M059J (cell line): ENCODE measurements at places on chromosomes 13 and 19.

- DNase-seq: no peak
Measured at GRCh38 chr13:39419876-39420275, 183.1 kb downstream of the LHFPL6 start.

DNA sequence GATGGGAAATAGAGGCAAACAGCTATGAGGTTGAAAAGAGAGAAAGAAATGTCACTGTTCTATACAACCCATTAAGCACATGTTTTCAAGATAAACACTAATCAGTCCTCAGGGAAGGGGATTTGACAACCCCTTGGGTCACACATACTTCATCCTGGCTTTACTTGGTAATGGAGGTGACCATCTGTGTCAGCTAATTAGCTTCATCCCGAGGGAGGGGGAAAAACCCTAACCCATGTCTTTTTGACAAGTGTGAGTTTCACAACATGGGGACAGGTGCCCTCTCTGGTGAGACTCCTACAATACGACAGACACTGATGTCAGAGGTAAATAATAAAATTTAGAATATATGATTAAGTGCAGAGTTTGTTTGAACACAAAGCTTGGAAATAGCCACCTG, 43.1 kb downstream of the ZNF611 start:
- no peak for DNase-seq

GRCh38 chr13:46982856-46983582, 86.2 kb upstream of the HTR2A start:
- DNase-seq: no peak

- no peak for DNase-seq
Measured at GRCh38 chr19:51129716-51130115, 5.0 kb downstream of the SIGLEC9 start.

GRCh38 chr13:50484472-50485113, 358.9 kb downstream of the DLEU7 start:
- DNase-seq: no peak

DNA sequence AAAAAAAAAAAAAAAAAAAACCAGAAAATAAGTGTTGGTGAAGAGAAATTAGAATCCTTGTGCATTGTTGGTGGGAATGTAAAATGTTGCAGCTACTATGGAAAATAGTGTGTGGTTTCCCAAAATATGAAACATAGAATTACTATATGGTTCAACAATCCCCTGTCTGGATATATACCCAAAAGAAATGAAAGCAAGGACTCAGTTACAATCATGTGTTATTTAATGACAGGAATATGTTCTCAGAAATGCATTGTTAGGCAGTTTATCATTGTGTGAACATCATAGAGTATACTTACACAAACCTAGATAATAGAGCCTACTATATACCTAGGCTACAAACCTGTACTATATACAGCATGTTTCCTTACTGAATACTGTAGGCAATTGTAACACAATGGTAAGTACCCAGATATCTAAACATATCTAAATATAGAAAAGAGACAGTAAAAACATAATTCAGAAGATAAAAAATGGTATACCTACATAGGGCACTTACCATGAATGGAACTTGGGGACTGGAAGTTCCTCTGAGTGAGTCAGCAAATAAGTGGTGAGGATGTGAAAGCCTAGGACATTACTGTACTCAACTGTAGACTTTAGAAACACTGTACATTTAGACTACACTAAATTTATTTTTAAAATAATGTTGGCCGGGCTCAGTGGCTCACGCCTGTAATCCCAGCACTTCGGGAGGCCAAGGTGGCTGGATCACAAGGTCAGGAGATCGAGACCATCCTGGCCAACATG, 25.7 kb upstream of the SLC7A1 start:
- peak; percentile 67 for DNase-seq

DNA sequence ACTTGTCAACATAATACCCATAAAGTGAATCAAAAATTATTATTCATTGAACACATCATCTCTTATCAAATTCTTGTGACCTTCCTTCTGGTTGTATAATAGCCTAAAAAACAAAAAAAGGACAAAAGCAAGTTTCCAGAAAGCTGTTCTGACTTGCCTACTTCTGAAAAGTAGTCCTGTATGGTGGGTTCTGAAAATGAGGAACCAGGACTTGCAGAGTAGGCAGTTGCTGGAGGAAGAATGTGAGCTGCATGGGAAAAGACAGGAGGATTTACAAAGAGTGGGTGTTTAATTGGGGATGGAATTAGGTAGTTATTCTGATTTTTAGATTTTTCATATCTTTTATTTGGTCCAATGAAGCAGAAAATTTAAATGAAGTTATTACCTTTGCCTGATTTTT, 56.7 kb downstream of the RCBTB2 start:
- no peak for DNase-seq

- peak; percentile 31 for DNase-seq
Measured at GRCh38 chr19:50478901-50479715, 2.5 kb upstream of the GARIN5A start.

GRCh38 chr13:73324842-73325722, 266.3 kb downstream of the KLF5 start:
- DNase-seq: no peak

DNA sequence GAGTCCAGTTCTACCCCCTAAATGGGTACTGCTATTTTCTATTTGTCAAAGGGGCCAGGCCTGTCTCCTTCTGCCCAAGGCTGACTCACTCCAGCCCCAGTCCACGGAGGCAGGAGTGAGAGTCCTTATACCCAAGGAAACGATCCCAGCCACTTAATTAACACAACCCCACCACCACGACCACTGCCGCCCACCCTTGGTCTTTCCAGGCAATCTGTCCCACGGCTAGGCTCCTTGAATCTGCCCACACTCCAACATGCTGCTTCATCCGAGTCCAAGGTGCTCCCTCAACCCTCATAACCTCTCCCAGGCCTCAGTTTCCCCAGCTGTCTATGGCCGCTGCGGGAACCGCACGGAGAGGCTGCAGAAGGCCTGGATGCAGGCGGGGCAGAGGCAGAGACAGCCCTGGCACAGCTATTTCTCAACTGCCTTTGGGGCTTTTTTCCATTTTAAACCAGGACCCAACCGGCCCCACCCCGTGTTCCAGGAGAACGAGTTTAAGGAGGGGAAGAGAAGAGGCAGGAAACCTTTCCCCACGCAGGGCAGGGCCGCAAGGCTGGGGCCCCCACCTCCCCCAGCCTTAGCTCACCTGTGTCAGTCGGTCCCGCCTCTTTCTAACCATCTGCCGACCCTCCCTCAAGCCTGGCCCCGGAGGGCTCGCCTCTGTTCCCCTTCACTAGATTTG, 746 bp downstream of the RAB3D start:
- no peak for DNase-seq

GRCh38 chr13:100464006-100464405, 124.6 kb downstream of the GGACT start:
- no peak for DNase-seq

- peak; percentile 52 for DNase-seq
Measured at GRCh38 chr13:51585696-51586095, 1.4 kb downstream of the WDFY2 start.

GRCh38 chr19:49636233-49636932, 3.6 kb downstream of the RRAS start:
- DNase-seq: no peak

DNA sequence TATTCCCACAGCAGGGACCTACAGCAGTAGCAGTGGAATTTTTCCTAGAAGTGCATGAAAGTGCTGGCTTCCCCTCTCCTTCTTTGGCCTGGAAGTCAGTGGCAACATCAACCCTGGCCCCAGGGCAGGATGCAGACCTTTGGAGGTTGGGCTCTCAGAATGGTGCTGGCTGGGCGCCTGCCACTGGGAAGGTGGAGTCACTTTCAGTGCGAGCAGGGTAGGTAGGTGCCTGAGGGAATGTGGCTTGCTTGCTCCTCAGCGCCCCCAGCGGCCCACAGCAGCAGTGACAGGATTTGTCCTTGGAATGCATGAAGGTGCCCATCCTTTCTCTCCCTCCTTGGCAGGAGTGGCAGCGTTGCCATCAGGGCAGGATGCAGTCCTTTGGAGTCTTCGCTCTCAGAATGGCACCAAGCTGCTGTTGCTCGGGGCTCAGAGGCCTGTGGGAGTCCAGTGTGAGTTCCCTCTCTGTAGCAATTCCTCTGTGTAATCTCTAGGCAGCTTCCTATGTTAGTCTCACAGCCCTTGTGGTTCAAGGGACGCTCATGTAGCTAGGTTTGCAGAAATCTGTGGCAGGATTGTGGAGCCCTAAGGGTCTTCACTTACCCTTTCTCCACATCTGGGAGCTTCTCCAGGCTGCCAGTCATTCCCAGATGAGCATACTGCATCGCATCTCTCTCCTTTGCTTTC, 354.4 kb upstream of the DACH1 start:
- DNase-seq: peak; percentile 75

- peak; percentile 41 for DNase-seq
Measured at GRCh38 chr13:112333756-112334543, 42.2 kb upstream of the SPACA7 start.

DNA sequence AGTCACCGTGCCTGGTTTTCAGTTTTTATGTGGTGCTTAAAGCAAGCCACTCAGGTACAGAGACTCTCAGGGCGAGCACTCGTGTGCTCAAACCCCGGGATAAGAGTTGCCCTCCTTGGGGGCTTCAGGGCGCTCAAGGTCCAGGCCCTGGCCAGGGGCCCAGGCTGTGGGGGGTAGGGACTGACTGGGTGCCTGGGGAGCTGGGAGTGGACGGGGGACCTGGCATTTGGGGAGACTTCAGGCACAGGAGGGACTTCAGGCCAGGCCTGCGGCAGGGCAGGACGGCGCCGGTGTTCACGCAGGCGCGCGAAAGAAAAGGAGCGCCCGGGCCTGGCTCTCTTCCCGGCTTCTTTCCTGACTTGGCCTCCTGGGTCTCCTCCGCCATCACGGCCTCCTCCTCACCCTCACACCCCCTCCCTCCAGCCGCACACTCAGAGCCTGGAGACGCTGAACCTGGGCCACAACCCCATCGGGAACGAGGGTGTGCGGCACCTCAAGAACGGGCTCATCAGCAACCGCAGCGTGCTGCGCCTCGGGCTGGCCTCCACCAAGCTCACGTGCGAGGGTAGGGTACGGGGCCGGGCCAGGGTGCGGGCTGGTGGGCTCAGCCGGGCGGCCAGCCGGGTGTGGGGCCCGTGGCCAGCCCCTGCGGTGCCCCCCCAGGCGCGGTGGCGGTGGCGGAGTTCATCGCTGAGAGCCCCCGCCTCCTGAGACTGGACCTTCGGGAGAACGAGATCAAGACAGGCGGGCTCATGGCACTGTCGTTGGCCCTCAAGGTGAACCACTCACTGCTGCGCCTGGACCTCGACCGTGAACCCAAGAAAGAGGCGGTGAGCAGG, 16.1 kb downstream of the NKPD1 start:
- no peak for DNase-seq

- DNase-seq: no peak
Measured at GRCh38 chr19:56900573-56901097, 60.1 kb upstream of the PEG3 start.

- DNase-seq: peak; percentile 97
Measured at GRCh38 chr19:17405250-17406045, at the start of gene BST2. TSS of gene BST2 (minus strand) at chr19:17405630. CDS start at chr19:17405575, 55 bp downstream.

- DNase-seq: peak; percentile 85
Measured at GRCh38 chr19:52990759-52991418, 22.8 kb upstream of the ERVV-1 start.

- DNase-seq: no peak
Measured at GRCh38 chr13:39957868-39958677, 302.6 kb downstream of the COG6 start.

GRCh38 chr13:92825938-92826596, 400.5 kb upstream of the GPC6 start:
- no peak for DNase-seq

DNA sequence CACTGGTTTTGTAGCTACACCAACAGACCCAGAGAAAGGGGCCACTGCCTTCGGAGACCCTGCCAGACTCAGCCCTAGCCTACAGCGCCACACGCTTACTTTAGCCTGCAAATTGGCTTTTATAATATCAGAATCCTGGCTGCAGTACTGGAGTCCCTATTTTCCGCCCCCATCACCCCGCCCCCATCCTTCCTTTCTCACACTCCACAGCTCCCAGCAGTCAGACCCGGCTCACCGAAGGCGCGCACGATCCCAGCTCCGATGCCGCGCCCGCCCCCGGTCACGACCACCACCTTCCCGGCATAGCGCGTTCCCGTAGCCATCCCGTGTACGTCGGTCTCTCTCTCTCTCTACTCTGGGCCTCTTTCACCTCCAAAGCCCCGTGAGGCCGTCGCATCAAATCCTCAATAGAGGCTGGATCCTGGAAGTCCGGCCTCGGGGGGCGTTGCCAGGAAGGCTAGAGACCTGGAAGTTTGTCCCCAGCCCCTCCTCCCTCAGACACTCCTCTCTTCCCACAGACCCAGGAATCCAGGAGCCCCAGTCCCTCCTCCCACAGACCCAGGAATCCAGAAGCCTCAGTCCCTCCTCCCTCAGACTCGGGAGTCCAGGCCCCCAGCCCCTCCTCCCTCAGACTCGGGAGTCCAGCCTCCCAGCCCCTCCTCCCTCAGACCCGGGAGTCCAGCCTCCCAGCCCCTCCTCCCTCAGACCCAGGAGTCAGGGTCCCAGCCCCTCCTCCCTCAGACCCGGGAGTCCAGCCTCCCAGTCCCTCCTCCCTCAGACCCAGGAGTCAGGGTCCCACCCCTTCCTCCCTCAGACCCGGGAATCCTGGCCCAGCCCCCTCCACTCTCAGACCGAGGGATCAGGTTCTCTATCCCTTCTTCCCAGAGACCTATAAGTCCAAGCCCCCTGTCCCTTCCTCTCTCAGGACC, at the start of gene HSD17B14:
TSS of gene HSD17B14 (minus strand) at position 403 of the 929 bp plus-strand sequence. CDS start at position 323, 80 bp downstream.
- DNase-seq: peak; percentile 80

DNA sequence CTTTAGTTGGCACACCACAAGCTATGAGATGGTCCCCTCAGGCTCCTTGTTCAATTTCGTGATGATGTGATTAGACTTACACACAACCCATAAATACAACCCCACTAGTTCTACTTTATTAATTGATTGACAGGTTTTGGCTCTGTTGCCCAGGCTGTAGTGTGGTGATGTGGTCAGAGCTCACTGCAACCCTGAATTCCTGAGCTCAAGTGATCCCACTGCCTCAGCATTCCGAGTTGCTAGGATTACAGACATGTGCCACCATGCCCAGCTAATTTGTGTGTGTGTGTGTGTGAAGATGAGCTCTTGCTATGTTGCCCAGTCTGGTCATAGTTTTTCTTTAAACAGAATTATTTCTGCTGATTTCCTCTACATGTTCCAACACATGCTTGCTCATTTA, 17.5 kb upstream of the HTR2A start:
- DNase-seq: peak; percentile 44

DNA sequence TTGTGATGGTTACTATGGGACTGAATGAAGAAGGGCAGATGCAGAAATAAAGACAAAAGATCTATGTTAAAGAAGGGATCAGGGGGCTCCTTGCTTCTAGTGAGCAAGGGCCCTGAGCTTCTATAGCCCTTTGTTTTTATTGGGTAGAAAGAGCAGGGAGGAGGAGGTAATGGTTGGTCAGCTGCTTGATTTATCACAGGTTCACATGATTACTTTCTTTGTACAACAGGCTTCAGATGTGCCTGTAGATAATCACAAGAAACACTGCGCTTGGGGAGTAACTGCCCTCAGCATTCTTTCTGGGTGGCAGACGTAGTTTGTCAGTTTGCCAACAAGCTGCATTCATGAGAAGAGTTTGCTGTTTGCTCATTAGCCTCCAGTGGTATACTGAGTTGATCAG, 4.8 kb upstream of the ZNF439 start:
- no peak for DNase-seq
